ENCODE measurements at places on chromosomes 11 and 22.
A peak's percentile ranks its signal among the peaks of the same experiment; 100 is the strongest.

- no peaks in the 10 kb centered on the region for H3K27me3 ChIP-seq
- no peaks in the 10 kb centered on the region for H3K4me1 ChIP-seq
- H3K4me3 ChIP-seq: no peak overlapping the region
- peak overlapping the region; percentile 45 for H3K27ac ChIP-seq
- H3K36me3 ChIP-seq: no peaks in the 10 kb centered on the region
Observed at GRCh38 chr11:64619196-64619595, 28.2 kb downstream of the SLC22A12 start.

DNA sequence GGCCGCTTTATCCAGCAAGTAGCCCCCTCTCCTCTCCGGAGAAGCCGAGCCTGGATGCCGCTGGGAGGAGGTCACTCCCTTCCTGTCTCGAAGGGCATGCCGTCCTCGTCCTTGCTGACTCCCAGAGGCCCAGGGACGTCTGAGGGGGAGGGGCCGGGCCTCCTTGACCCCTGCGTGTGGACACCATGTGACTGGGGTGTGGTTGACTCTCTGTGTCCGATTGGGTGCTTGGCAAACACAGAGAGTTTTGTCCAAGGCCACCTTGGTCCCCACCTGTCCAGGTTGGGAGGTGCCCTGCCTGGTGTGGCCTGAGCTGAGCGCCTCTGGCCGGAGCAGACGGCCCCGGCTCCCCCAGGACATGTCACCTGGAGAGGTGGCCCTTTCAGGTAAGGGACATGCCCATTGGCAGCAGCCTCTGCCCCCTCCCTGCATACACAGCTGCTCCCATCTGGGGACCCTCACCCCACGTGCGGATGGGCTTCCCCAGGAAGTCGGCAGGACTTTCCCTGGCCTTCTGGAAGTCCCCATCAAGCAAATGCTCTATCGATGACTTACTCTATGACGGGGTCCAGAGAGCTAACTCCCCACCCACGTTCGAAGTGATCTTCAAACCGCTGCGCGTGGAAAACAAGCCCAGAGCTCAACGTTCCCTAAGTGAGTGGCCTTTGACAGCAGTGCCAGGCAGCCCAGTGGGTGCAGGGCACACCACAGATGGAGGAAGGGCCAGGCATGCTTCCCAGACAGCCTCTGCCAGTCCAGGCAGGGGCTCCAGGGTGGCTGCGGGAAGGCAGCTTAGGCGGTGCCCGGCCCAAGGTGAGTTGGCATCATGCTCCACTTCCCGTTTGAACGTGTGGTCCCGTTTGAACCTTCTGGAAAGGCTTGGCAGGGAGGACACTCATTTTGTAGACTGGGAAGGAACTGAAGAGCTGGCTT lies at the start of gene SMIM38:
Gene SMIM38, plus strand, starts transcription at position 634 of the 933 bp plus-strand sequence. CDS start 1,912 bp downstream, outside the sequence.
- no peak for DNase-seq
- peaks cover 17% of the 10 kb centered on the region for H3K27me3 ChIP-seq
- H3K4me3 ChIP-seq: no peak within 1 kb of the TSS
- H3K36me3 ChIP-seq: no peaks in the 10 kb centered on the region

- no peaks in the 10 kb centered on the region for H3K36me3 ChIP-seq
- H3K27ac ChIP-seq: peak within 1 kb of the TSS; percentile 99
- H3K4me1 ChIP-seq: peaks cover 92% of the 10 kb centered on the region
- H3K27me3 ChIP-seq: peaks cover 13% of the 10 kb centered on the region
Observed at GRCh38 chr11:121452609-121453150, at the start of gene SORL1-AS1. SORL1-AS1 (minus strand) TSS chr11:121452967.

DNA sequence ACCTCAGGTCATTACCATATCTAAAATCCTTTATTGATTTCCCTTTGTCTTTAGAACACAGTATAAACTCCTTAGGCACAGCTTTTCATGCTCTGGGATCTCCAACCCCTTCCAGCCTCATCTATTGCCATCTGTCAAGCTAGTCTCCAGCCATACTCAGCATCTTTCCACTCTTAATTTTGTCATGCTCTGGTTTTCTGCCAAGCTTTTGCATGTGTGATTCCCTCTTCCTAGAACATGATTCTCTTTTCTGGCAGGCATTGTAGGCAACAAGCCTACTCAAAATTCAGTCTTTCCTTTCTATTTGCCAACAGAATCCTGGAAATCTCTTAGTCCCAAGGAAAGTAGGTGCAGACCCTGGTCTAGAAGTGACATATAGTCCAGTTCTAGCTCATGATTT lies 35.5 kb upstream of the SLC6A5 start:
- H3K27ac ChIP-seq: no peak overlapping the region
- DNase-seq: no peak
- H3K4me1 ChIP-seq: no peaks in the 10 kb centered on the region
- H3K27me3 ChIP-seq: peaks cover 8% of the 10 kb centered on the region

DNA sequence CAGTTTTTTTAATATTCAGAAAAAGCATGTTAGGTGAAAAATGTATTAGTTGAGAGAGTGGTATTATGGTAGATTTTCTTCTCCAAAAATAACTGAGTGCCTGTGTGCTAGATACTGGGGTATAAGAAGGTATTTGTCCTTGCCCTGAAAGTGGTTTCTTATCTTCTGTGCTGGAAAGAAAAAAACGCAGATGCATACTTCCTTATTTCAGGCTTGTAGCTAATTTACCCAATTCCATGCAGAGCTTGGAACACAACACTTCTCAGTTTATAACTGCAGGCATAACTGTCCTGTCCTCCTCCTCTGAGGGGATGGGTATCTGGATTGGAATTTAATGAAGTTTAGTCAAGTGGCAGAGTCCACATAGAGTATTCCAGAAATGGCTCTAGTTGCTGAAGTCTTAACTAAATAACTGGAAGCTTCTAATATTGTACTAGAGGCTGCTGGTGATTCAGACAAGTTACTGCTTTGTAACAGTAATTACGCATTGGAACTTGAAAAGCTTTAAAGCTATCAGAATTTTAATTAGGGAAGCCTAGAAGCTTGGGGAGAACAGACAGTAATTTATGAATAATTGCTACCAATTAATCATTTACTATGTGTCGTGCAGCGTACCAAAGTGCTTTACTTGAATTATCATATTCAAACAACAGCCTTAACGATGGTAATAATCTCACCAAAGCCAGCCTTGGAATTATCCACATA lies 12.7 kb upstream of the C11orf91 start:
- H3K27me3 ChIP-seq: no peaks in the 10 kb centered on the region
- H3K27ac ChIP-seq: no peak overlapping the region
- H3K36me3 ChIP-seq: peaks cover 12% of the 10 kb centered on the region
- DNase-seq: no peak

GRCh38 chr11:104891135-104891534 lies 7.1 kb downstream of the CASP12 start:
- H3K27ac ChIP-seq: no peak overlapping the region
- H3K36me3 ChIP-seq: peaks cover 3% of the 10 kb centered on the region
- peaks cover under 1% of the 10 kb centered on the region for H3K4me1 ChIP-seq
- no peaks in the 10 kb centered on the region for H3K27me3 ChIP-seq

- H3K36me3 ChIP-seq: peaks cover 38% of the 10 kb centered on the region
- H3K4me3 ChIP-seq: no peak overlapping the region
- H3K27ac ChIP-seq: no peak overlapping the region
Observed at GRCh38 chr11:111707039-111707690, 59.0 kb downstream of the PPP2R1B start.

GRCh38 chr11:66429983-66430602 lies 8.6 kb downstream of the MRPL11 start:
- peak; percentile 42 for DNase-seq
- no peak overlapping the region for H3K4me3 ChIP-seq
- H3K36me3 ChIP-seq: peaks cover 11% of the 10 kb centered on the region
- no peaks in the 10 kb centered on the region for H3K27me3 ChIP-seq

DNA sequence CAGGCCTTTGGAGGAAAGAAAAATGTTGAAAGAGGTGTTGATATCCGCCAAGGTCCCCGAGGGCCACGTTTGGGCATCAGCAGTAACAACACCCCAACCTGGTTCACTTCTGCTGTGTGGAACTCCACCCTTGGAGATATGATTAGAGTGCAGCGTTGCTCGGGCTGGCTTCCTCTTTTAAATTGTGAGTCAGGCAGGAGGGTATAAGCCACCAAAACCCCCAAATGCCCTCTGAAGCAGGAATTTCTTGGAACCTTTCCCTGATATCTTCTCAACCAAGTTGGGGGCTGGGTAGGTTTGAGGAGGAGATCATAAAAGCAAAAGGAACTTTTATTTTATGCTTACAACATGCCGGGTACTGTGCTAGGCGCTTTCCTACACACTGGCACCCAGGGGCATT lies 6.4 kb upstream of the C11orf96 start:
- no peaks in the 10 kb centered on the region for H3K36me3 ChIP-seq
- H3K27ac ChIP-seq: no peak overlapping the region
- H3K27me3 ChIP-seq: peaks cover 8% of the 10 kb centered on the region
- H3K4me1 ChIP-seq: peaks cover 4% of the 10 kb centered on the region
- DNase-seq: no peak

GRCh38 chr11:111870522-111870885 lies 877 bp downstream of the ALG9 start:
- DNase-seq: no peak
- H3K27me3 ChIP-seq: peaks cover 5% of the 10 kb centered on the region
- peaks cover 20% of the 10 kb centered on the region for H3K36me3 ChIP-seq
- H3K4me1 ChIP-seq: peaks cover 18% of the 10 kb centered on the region
- peak overlapping the region; percentile 95 for H3K27ac ChIP-seq
- peak overlapping the region; percentile 93 for H3K4me3 ChIP-seq

DNA sequence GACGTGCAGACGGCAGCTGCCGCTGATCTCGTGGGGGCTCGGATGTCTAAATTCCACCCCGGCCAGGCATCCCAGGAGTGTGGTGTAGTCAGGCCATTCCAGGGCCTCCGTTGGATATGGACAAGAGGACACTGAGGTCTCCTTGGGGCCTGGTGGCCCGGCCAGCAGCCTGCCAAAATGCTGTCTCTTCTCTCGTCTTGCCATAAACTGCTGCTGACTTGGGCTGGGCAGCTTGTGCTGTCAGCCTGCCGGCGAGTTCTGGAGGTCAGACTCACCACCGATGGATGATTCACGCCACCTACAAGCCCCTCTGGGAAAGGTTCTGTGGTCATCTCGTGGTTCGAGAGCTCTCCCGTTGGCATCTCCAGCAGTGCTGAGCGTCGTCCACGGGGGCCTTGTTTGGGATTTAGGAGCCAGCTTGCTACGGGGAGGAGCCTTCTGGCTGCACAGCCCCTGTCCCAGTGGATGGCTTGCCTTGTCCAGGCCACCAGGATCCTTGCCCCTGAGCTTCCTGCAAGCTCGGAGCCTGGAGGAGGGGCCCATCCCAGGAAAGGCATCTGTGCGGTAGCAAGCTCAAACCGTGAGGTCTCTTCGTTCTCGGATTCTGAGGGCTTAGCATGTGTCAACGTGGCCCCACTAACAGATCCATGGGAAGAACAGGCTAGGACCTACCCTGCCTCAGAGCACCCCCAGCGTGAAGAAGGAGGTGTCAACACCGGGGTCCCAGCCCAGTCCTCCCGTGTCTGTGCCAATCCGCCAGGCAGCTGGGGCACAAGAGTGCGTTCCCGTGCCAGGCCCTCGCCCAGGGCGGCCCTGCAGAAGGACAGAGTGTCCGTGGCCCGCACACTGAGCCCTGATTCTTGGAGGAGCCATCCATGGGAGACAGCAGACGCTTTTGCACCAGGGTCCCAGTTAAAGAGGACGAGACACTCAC lies 1114.1 kb downstream of the BRD1 start:
- no peak overlapping the region for H3K27ac ChIP-seq
- no peaks in the 10 kb centered on the region for H3K36me3 ChIP-seq
- H3K4me1 ChIP-seq: no peaks in the 10 kb centered on the region
- no peak for DNase-seq

GRCh38 chr22:46846150-46846831 lies 83.8 kb downstream of the TBC1D22A start:
- H3K4me3 ChIP-seq: no peak overlapping the region
- H3K36me3 ChIP-seq: peaks cover 8% of the 10 kb centered on the region
- H3K27me3 ChIP-seq: no peaks in the 10 kb centered on the region
- H3K27ac ChIP-seq: no peak overlapping the region
- no peak for DNase-seq

GRCh38 chr11:130645164-130645842 lies 196.9 kb downstream of the ADAMTS15 start:
- no peaks in the 10 kb centered on the region for H3K4me1 ChIP-seq
- no peaks in the 10 kb centered on the region for H3K36me3 ChIP-seq
- H3K27ac ChIP-seq: no peak overlapping the region
- no peak for DNase-seq
- no peak overlapping the region for H3K4me3 ChIP-seq

- peak; percentile 98 for DNase-seq
- H3K4me3 ChIP-seq: peak overlapping the region; percentile 89
- peaks cover 100% of the 10 kb centered on the region for H3K4me1 ChIP-seq
- peaks cover 24% of the 10 kb centered on the region for H3K36me3 ChIP-seq
- H3K27ac ChIP-seq: peak overlapping the region; percentile 98
- H3K27me3 ChIP-seq: peaks cover 26% of the 10 kb centered on the region
Observed at GRCh38 chr11:35165423-35166368, 26.7 kb downstream of the CD44 start.

- no peak for DNase-seq
- H3K4me1 ChIP-seq: peaks cover 52% of the 10 kb centered on the region
- peaks cover 19% of the 10 kb centered on the region for H3K36me3 ChIP-seq
- H3K27ac ChIP-seq: peak overlapping the region; percentile 84
- peak overlapping the region; percentile 29 for H3K4me3 ChIP-seq
Observed at GRCh38 chr11:61964058-61964665, 3.3 kb downstream of the FTH1 start.

GRCh38 chr22:41899992-41900651 lies 14.8 kb downstream of the SHISA8 start:
- no peak overlapping the region for H3K27ac ChIP-seq
- DNase-seq: no peak
- H3K27me3 ChIP-seq: peaks cover 1% of the 10 kb centered on the region
- no peak overlapping the region for H3K4me3 ChIP-seq

DNA sequence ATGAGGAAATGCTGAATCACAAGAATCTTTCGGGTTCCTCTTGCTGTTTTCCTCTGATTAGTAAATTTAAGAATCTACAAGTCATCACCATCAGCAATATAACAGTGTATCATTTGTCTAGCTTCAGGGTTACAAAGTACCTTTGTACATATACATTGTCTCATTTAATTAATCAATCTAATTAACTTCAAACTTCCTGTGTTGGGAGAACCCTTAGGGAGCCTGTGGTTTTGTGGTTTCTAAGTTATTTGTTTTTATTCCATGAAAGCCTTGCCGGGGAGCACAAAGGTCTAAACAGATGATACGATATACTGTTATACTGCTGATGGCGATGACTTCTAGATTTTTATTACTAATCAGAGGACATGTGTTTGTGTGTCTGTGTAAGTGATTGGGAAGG lies 41.0 kb downstream of the TIMP3 start:
- no peaks in the 10 kb centered on the region for H3K36me3 ChIP-seq
- no peak for DNase-seq
- peaks cover 3% of the 10 kb centered on the region for H3K27me3 ChIP-seq
- H3K27ac ChIP-seq: no peak overlapping the region
- no peaks in the 10 kb centered on the region for H3K4me1 ChIP-seq

GRCh38 chr11:91163619-91164451 lies 941.0 kb upstream of the CHORDC1 start:
- H3K27me3 ChIP-seq: no peaks in the 10 kb centered on the region
- no peaks in the 10 kb centered on the region for H3K4me1 ChIP-seq
- H3K36me3 ChIP-seq: no peaks in the 10 kb centered on the region
- DNase-seq: no peak

- H3K36me3 ChIP-seq: no peaks in the 10 kb centered on the region
- peaks cover 13% of the 10 kb centered on the region for H3K27me3 ChIP-seq
- H3K4me3 ChIP-seq: peak overlapping the region; percentile 98
- DNase-seq: peak; percentile 70
Observed at GRCh38 chr11:3855808-3856491, 486 bp downstream of the STIM1 start.

- H3K4me1 ChIP-seq: peaks cover 11% of the 10 kb centered on the region
- H3K4me3 ChIP-seq: no peak overlapping the region
- no peaks in the 10 kb centered on the region for H3K36me3 ChIP-seq
- no peak for DNase-seq
Observed at GRCh38 chr22:39282645-39283321, 36.6 kb downstream of the RPL3 start.

GRCh38 chr11:67073908-67074307 lies 17.3 kb downstream of the RHOD start:
- H3K4me3 ChIP-seq: no peak overlapping the region
- no peak for DNase-seq
- H3K4me1 ChIP-seq: peaks cover 4% of the 10 kb centered on the region
- no peaks in the 10 kb centered on the region for H3K36me3 ChIP-seq
